NCI-H345 (cell line): ENCODE measurements at places on chromosomes 7 and 10.
A peak's percentile ranks its signal among the peaks of the same experiment; 100 is the strongest.

- DNase-seq: peak; percentile 59
These were observed 4.1 kb downstream of the BAIAP2L1 start for GRCh38 chr7:98396768-98397167.

DNA sequence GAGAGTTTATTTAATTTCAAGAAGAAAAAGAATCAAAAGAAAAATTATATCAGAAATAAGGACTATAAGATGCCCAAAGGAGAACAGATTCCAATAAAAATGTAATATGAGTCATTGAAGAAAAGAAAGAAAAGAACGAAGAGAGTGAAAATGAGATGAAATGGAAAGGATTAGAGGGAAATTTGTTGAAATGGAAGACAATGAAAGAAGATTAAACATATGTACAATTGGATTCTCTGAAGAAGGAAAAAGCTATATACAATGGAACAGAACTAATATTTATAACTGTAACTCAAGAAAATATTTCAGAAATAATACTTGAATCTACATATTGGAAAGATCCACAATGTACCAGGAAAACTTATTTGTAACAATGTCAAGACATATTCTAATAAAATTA, 25.1 kb upstream of the UPP1 start:
- no peak for DNase-seq

DNA sequence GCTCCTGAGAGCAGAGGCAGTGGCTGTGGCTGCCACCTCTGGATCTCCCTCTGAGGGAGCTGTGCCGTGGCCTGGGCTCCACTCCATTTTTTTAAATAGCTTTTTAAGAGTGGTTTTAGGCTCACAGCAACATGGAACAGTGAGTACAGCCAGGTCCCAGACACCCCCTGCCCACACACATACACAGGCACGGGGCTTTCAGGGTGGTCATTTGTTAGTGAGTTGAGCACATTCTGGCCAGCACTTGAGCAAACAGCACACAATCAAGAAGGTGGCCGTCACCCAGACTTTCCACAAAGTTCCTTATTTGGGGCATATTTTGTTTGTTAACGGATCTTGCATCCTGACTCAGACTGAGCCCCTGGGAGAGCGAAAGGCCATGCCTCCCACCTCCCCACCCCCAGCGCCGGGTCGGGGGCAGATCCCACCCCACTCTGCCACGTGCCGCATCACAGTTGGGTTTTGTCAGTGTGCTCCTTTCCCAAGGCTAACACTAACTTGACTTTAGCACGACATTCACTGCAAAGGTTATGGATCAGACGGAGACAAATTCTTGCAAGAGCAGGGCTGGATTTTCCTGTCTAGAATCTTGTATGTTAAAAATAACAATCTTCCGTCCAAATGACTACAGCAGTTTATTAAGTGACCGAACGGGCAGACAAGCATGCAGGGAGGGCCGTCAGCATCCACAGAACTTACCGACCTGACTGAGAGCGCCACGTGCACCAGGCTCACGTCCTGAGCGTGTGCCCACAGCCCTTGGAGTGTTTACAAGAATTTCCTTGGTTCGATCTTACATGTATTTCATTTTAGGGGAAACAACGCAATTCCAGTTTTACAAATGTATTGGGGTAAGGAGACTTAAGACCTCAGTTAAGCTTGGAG, 156.5 kb upstream of the NPS start:
- no peak for DNase-seq

DNA sequence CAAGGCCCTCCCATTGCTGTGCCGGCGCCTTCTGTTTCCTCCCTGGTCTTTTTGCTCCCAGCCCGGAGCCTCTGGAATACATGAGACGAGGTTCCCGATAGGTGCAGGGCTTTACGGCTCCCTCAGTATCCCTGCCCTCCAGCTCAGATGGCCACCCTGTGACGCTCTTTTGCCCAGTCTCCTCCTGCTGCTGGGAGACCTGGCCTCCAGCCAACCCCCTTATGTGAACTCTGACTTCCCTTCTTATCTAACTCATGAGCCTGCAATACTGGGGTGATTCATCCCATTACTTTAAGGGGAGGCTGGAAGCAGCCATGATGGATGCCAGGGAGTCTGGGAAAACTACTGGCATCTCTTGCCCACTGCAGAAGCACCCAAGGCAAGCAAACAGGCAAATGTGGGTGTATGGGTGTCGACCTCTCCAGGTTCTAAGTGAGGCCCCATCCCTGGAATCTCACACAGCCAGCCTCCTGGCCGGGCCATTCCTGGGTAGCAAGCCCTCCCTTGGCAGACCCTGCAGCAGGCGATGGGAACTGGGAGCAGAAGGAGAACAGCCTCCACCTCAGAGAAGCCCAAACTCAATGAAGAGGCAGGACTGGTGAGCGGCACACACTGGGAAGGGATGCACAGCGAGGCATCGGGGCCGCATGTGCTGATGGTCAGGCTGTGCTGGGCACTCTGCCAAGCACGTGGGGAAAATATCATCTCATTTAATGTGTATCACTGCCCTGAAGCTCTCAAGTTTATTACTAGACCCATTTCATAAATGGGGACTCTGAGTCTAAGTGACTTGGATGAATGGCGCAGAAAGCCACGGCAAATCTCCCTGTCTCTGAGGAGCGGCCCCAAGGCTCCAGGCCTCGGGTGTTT, 97.5 kb downstream of the FAM53B start:
- no peak for DNase-seq

DNA sequence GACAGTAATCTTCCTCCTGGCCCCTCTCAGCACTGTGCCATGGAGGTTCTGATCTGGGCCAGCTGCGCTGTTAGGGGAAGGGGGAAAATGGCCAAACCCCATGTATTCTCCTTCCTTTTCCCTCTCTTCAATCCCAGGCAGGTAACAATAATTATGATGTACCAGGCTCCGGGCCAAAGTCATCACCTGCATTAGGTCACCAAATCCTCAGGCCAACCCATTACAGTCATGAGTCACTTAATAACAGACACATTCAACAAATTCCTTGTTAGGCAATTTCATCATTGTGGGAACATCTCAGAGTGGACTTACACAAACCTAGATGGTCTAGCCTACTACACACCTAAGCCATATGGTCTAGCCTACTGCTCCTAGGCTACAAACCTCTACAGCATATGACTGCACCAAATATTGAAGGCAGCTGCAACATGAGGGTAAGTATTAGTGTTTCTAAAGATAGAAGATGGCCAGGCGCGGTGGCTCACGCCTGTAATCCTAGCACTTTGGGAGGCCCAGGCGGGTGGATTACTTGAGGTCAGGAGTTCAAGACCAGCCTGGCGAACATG, 2.2 kb upstream of the HSPB1 start:
- DNase-seq: no peak

DNA sequence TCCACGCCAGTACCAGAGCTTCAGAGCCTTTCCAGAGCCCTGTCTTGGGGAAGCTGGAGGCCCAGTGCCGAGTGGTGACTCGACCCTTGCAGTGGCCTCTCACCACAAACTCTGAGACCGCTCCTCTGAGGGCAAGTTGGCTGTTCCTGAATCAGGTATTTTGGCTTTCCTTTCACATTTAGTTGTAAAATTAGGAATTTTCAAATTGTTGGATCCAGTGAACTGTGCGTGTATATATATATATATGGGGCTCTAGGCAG, 128.7 kb upstream of the UNC5B start:
- DNase-seq: no peak

- DNase-seq: no peak
These were observed 6.6 kb upstream of the ZNF22 start for GRCh38 chr10:44993922-44994751.

- DNase-seq: no peak
These were observed 22.8 kb downstream of the NSMCE4A start for GRCh38 chr10:121952226-121952625.

DNA sequence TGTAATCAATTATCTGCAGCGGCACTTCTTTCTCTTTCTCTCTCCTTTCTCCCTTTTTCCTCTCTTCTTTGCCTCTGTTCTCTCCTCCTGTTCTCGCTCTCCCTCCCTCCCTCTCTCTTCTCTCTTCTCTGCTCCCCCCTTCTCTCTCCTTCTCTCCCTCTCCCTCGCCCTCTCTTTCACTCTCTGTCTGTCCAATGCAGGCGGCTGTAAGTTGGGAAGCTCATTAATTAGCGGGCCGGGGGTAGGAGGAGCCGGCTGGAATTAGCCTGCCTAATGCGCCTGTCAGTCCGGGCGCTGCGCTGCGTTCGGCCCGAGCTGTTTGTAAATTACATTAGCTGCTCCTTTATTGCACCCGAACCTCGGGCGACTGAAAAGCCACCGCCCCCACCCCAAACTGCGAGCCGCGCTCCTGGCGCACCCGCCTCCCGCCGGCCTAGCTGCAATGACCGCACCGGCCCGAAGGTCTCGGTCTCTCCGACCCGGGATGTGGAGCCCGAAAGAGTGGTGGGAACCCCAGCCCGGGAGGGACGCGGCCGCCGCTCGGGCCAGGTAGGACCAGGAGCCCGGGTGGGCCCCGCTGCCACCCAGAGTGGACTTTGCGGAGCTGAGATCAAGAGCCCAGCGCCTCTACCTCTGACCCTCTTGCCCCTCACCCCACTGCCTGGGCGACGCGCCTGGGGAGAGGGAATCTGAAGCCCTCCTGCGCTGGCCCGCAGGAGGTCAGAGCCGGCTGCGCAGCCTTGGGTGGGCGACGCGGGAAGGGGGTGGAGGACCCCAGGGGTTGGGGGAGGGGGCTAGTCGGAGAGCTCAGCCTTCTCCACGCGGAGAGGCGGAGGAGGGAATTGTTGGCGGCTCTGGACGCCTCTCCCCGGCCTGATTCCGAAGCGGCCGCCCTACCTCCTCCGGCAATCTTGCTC, at the start of gene LBX1:
LBX1 (minus strand) TSS at position 198 of the 917 bp plus-strand sequence. CDS start 648 bp downstream, outside the sequence.
- no peak for DNase-seq

GRCh38 chr10:99851825-99852224, 69.4 kb downstream of the ABCC2 start:
- no peak for DNase-seq
